ENCODE measurements at places on chromosomes 4 and X.

DNA sequence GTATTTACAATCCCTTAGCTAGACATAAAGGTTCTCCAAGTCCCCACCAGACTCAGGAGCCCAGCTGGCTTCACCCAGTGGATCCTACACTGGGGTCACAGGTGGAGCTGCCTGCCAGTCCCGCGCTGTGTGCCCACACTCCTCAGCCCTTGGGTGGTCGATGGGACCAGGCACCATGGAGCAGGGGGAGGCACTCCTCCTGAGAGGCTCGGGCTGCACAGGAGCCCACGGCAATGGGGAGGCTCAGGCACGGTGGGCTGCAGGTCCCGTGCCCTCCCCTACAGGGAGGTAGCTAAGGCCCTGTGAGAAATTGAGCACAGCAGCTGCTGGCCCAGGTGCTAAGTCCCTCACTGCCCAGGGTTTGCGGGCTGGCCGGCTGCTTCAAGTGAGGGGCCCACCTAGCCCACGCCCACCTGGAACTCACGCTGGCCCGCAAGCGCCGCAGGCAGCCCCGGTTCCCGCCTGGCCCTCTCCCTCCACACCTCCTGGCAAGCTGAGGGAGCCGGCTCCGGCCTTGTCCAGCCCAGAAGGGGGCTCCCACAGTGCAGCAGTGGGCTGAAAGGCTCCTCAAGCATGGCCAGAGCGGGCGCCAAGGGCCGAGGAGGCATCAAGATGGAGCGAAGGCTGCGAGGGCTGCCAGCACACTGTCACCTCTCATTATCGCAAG is 113.9 kb downstream of the PRDM5 start:
- no peak for DNase-seq

DNA sequence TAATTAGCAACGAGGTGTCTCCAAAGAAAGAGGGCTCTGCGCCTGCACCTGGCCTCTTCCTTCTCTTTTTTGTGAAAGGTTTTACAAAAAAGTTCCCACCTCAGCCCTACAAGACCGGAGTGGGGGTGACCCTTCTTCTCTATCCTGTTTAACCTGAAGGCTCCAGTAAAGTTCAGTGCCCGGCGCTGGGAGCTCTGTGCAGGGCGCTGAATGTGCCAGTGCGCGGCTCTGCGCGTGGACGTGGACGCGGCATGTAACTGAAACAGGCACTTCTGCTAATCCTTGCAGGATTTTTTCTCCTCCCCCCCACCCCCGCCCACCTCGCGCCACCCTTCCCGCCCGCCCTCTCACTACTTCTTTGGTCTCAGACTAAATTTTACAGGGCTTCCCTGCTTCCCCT is 2.4 kb downstream of the GPR50 start:
- DNase-seq: no peak

DNA sequence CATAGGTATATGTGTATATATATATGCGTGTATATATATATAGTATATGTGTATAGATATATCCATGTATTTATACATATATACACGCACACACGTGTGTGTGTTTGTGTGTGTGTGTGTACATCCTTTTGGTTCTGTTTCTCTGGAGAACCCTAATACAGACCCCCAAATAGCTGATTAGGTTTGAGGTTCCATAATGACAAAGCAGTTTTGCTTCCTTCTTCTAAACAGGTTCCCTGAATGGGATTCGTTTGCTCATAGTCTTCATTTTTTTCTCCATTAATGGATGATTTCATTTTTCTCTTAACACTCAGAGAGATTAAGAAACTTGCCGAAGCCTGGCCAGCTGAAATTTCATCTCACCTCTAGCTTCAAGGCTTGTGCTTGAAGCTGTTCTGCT is 234.0 kb upstream of the BCOR start:
- no peak for DNase-seq

DNA sequence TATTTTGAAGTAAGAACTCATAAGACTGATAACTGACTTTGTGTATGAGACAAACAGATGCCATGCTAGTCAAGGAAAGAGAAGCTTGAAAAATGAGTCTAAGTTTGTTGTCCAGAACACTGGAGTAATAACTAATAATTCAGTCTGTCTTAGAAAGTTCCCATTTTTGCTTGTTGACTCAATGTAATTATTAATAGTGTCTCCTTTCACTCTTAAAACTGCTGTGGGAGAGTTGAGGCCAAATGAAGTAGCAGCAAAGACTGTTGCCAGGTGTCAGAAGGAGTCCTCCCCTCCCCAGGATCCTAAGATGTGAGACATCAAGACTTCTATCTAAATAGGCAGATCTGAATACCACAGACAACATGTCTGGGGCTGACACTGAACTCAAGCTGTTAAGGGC is 20.8 kb upstream of the FAM13A start:
- no peak for DNase-seq

GRCh38 chr4:138671106-138671505 is 344.5 kb upstream of the NOCT start:
- DNase-seq: no peak

GRCh38 chr4:87469390-87469789 is 47.0 kb downstream of the NUDT9 start:
- DNase-seq: no peak

- no peak for DNase-seq
Measured at GRCh38 chr4:185536411-185536709, 1.1 kb upstream of the PDLIM3 start.

DNA sequence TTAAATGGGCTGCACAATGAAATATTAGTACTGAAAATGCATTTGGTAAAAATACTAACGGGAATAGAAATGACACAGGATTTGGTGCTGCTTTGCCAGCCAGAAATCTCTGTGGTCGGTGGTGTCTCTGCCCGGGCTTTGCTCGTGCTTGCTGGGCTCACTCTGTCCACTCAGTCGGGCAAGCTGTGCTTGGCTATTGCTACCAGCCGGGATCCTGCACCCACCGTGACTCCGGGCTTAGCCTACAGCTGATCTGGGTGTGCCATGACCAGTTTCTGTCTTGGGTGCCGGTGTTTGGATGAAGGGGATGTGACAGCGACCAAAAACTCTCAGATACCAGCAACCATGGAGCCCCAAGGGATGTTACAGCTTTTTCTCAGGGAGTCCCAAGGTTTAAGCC is 487.7 kb downstream of the TECRL start:
- no peak for DNase-seq

GRCh38 chr4:121674696-121675095 is 22.1 kb downstream of the ANXA5 start:
- DNase-seq: no peak

GRCh38 chrX:132967049-132967448 is 8.6 kb upstream of the HS6ST2 start:
- DNase-seq: no peak

GRCh38 chr4:140149846-140150635 is 3.9 kb downstream of the MAML3 start:
- peak; percentile 64 for DNase-seq

DNA sequence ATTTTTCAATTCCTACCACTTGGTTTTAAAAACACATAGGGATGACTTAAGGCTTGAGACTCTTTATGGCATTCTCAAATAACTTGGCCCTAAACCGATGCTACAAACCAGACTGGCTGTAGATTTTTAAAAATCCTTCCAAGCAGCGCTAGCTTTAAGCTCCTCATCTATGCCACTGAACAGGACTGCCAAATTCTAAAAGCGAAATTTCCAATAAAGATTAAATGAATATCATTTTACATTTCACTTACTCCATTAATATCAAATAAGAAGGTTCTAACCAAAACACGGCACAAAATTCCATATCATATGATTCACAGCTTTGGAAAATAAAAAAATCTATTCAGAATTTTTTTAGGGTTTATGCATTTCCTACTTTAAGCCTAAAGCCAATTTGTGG is 134.2 kb downstream of the FANCB start:
- no peak for DNase-seq

- no peak for DNase-seq
Measured at GRCh38 chr4:98662626-98663225, 4.3 kb upstream of the TSPAN5 start.

GRCh38 chrX:68844581-68844980 is 15.8 kb downstream of the EFNB1 start:
- DNase-seq: no peak

DNA sequence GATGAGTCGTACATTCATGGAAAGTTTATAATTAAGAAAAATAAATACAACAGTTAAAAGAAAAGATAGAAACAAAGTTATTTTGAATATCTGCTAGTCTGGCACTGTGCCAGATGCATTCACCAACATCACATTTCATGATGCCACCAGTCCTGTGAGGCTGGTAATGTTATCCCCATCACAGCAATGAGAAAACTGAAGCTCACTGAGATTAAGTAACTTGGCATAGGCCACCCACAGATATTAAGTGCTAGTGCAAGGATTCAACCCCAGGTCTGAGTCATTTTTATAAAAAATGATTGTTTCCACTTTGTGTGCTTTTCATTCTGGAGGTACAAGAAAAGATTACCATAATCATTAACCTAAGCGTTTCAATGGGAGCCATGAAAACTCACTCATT is 65.0 kb upstream of the IL15 start:
- no peak for DNase-seq

GRCh38 chr4:87151730-87152129 is 68.7 kb downstream of the KLHL8 start:
- DNase-seq: no peak

DNA sequence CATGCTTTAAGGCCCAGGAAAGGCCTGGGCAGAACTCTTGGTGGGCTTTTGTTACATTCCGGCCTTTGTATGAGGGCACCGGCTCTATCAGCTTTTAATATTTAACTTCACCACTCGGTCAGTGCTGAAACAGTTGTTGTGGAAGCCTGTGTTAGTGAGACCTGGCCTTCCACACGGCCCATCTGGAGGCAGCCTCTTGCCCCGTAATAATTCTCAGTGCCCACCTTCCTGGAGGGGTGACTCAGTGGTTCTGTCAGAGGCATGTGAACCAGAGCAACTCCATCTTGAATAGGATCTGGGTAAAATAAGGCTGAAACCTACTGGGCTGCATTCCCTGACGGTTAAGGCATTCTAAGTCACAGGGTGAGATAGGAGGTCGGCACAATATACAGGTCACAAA is 162.0 kb upstream of the STS start:
- no peak for DNase-seq

DNA sequence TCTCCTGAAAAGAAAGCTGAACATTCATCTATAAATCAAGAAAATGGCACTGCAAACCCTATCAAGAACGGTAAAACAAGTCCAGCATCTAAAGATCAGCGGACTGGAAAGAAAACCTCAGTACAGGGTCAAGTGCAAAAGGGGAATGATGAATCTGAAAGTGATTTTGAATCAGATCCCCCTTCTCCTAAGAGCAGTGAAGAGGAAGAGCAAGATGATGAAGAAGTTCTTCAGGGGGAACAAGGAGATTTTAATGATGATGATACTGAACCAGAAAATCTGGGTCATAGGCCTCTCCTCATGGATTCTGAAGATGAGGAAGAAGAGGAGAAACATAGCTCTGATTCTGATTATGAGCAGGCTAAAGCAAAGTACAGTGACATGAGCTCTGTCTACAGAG is 28.6 kb downstream of the PAQR3 start:
- DNase-seq: no peak

DNA sequence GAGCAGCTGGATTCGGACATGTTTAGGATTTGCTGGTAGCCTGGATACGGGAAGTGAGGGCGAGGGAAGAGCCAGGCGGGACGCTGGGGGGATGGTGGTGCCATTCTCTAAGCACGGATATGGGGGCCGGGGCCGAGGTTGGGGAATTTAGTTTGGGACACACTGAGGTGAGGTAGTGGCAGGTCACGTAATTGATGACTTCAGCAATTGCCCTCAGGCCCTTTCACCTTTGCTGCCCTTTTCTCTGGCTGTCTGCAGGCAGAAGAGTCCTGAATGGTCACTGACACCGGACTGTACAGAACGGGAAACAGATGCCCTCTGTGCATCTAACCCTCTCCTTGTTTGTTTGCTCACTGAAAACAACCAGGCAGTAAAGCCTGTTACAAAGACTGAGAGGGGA is 16.9 kb upstream of the HMGB3 start:
- no peak for DNase-seq

- DNase-seq: no peak
Measured at GRCh38 chr4:145819101-145819852, 119.3 kb downstream of the ZNF827 start.

DNA sequence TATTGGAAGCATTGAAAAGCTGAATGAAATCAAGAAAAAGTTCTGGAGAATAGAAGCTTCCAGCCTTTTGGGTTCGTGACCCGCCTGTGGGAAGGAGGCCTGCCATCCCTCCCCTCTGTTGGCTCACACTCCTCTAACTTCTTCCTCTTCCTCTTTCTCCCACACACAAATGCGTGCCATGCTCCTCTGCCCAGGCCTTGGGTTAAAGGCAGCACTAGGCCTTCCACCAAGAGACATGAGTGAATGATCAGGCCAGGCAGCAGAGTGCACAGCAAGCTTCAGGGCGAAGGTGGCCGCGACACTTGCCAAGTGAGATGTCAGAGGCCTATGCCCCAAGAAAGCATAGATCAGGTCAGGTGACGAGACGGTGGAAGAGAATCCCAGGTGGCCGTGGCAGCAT is 38.4 kb downstream of the FAM193A start:
- no peak for DNase-seq

DNA sequence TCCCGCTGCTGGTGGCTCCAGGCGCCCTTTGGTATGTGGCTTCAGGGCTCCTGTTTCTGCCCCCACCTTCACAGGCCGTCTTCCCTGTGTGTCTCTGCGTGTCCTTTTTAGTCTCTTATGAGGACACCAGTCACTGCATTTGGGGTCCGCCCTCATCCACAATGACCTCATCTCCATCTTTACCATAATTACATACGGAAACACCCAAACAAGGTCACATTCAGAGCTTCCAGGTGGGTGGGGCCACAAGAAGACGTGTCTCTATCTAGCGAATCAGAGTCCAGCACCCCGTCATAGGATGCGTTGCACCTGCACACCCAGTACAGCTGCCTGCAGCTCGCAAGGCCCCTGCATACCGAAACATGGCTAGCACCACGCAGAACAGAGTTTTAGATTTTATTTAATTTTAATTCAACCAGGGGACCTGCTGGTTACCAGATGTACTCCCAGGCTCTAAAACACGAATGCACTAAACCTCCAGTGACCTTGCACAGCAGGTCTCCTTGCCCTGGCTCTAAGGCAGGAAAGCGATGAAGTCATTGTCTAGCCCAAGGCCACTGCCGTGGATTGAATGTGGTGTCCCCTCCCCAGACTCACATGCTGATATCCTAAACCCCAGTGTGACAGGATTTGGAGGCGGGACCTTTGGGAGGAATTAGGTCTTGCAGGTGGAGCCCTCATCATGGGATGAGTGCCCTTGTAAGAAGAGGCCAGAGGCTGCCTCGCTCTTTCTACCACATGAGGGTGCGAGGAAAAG is 30.3 kb downstream of the ABLIM2 start:
- DNase-seq: no peak

GRCh38 chr4:150647008-150647407 is 65.1 kb downstream of the MAB21L2 start:
- no peak for DNase-seq

DNA sequence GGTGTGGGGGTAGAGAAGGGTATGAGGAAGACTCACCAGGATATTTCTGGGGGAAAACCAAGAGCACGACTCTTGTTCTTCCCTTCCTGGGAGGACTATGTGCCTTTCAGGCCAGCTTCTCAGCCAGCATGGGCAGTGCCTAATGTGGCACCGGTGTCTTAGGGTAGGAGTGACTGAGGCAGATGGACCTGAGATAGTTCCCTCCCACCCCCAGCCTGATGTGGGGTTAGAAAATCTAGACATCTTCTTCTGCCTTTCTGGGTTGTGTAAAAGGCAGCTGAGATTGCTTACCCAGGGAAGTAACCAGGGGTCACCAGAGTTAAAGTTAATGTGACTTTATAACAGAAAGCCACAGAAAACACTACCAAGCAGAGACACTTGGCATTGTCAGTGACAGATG is 127.3 kb downstream of the TMA16 start:
- no peak for DNase-seq
